Stimulated activated CD4-positive, alpha-beta T cell treated with anti-CD3 and anti-CD28 coated beads, Interleukin-15, amount 100 ng/mL, for 1 hour (primary cell): ENCODE measurements at places on chromosomes 2 and 18.

DNA sequence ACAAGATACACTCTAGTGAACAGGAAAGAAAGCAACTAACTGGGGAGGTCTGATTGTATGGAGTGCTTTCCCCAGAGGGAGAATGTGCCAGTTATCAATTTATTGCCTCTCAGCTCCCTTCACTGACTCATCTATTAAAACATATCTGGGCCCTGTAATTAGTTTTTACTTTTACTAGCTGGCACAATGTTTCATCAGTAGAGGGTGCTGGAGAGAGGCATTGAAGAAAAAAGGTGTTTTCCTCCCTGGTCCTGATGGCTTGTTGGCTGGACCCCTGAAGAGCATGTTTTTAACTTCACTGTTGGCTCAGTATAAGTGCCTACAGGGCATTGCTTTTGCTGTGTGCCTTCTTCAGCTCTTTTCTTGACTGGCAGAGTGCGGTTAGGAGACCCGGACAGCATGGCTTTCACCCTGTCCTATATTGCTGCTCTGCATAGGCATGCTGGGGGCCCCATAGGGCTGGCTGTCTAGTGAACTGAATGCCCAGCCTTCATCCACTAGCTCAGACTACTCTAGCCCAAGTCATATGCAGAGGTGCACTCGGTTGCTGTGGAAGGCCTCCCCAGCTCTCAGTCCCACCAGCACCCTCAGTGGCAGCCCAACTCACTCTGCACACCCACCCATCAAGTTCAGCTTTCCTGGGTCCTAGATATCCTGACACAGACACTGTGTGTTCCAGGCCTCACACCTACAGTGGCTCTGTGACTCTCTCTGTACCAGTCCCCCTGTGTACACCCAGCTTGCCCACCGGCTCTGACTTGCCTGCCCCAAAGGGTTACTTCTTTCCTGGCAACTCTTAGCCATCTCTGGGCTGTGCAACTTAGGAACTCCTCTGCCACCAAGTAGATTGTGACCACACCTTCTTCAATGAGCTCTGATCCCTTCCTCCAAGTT, 62.3 kb upstream of the ACYP2 start:
- DNase-seq: no peak

DNA sequence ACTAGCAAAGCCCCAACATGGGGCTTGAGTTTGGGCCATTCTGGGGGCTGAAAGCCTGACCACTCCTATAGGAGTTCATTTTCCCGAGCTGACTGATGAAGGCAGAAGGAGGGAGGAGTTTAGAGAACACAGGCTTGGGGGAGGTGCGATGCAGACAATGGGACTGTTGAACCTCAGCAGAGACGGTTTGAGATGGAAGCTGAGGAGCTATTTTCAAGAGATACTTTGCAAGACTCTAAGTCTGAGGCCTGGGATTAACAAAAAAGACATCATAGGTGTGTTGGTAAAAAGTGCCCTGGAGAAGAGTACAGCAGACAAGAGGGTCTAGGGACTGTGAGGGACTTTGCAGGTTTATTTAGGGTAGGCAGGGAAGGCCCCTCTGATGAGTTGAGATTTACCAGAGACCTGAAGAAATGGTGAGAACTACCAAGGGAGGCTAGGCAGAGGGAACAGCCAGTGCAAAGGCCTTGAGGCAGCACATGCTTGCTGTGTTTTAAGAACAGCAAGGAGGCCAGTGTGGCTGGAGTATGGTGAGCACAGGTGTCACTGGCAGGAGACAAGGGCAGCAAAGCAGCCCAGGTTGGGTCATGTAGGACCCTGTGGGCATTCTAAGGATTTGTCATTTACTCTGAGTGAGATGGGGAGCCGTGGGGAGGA, 31.6 kb downstream of the PCBP1 start:
- no peak for DNase-seq

GRCh38 chr2:237742614-237743013, 56.0 kb upstream of the RBM44 start:
- DNase-seq: no peak

GRCh38 chr2:241535871-241536655, 22.5 kb upstream of the BOK start:
- no peak for DNase-seq

DNA sequence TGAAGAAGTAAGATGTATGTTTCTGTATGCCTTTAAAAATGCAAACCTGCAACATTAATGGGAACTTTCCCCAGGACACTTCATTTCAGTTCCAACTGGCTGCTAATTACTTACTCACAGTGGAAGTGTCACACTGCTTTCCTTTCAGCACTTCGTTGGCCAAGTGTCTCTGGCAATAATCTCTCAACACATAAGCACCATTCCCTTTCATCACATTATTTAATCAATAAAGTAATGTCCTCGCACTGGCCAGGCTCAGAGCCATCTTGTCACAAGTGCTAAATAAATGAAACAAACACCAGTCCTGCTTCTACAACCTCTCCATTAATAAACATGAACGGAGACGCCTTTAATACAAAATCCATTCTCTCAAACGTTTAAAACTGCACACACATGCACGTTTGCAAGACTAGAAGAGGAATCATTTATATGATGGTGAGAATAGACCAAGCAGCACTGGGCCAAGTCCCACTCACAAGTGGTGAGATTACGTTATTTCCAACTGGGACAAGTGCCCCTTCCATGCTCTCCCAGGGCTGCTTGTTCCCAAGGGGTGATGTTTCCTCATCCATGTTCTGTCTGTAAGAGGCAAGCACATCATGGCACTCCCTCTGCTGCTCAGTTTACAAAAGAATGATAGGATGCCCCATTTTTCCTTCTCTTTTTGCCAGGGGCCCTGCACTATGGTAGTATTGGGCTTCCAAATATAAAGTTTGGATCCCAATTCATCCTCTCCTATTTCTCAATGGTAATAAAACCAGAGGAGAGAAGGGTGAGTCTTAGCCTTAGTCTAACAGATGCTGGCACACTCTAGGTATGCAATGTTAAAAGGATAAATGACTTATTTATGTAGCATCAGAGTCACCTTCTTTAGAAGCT, 56.8 kb upstream of the ETAA1 start:
- DNase-seq: no peak
